ENCODE measurements at places on chromosomes 16 and 17.
A peak's percentile ranks its signal among the peaks of the same experiment; 100 is the strongest.

- no peak for DNase-seq
Observed at GRCh38 chr17:77893144-77894044, 65.1 kb upstream of the TNRC6C start.

GRCh38 chr17:40621578-40621977 lies 26.0 kb downstream of the SMARCE1 start:
- DNase-seq, result no peak

DNA sequence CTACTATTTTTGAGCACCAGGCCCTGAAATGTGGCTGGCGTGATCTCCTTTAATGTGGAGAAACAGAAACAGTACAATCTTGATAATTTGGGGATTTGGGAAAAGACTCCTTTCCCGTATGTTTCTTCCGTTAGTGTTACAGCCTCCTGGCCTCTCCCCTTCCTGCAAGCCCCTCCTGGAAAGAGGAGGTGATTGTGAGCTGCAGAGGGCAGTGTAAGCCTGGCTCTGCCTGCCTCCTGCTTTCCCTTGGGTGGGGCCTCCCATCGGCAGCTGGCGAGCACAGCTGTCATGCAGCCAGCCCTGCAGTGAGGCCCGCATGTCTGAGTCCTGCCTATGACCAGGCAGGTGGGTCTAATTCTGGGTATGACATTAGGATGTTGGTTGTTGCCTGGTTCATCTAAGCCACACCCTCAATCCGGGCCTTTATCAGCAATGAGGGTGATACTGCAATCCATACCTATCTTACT lies 48.7 kb upstream of the WSB1 start:
- DNase-seq, result peak; percentile 27

GRCh38 chr17:57895382-57896060 lies 45.7 kb upstream of the MRPS23 start:
- DNase-seq, result no peak

DNA sequence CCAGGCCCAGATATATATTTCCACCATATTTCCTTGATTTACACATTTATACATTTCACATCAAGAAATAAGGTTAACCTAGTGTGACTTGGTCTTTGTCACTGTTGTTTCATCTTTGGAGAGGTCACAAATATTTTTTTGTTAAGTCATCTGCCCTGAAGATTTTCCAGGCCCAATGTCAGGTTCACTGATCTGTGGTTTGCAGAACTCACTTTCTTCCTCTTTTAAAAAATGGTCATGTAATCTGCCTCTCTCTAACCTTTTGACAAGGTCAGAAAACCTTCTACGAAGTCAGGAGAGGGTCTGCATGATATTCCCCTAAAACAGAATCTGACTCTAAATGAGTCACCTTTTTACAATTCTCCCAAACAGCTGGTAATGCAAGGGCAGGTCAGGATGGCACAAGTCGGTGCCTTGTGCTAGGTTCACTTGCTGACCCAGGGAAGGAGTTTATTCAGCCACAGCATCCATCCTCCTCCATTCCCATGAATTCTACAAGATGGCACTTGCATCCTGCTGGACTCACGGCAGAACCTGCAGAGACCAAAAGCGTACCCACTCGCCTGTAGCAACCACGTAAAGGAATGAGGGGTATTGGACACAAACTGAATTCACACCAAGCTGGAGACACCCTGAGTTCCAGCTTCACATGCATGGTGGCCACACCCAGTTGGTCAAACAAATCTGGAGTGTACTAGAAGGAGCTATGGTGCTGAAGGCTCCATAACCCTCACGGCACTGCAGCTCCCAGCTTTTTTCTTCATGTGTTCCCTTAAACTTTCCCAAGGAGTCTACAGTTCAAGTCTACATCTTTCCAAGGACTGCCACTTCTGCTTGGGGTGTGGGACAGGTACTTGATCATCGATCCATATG lies 1.6 kb upstream of the KIAA0513 start:
- DNase-seq, result no peak

DNA sequence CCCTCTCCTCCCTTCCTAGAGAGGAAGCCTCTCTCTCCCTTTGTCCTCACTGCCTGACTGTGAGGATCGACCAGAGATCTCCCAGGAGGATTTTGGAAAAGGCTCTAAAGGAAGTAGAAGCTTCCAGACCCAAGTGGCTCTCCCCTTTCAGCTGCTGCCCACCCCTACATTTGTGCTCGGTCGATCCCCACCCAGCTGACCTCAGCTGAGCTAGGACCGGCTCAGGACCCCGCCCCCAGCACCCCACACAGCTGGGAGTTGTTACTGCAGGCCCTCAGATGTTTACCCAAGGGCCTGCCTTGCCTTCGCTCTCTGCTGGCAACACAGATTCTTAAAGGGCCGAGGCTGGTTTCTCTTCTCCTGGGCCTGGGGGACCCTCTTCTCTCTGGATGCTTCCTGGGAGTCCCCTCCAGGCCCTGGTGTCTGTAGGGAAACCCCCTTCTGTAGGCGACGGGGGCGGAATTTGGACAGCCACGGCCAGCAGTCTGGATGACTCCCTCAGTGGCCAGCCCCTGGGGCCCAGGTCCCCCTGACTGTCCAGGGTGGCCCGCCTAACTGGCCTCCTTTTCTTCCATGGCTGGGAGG lies 26.9 kb upstream of the TIMP2 start:
- no peak for DNase-seq

DNA sequence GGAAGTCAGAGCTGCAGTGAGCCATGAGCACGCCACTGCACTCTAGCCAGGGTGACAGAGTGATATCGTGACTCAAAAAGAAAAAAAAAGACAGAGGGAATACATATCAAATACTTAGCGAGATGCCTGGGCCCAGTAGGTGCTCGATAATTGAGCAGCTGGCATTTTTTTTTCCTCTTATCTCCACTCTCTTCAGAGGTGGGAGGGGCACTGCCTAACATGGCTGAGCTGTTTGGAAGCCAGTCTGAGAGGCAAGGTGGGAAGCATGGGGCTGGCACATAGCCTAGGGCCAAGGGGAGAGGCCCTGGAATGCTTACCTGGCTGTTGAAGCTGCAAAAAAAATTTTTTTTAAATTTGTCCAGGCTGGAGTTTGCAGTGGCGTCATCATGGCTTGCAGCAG lies 38.4 kb downstream of the HIC1 start:
- no peak for DNase-seq

DNA sequence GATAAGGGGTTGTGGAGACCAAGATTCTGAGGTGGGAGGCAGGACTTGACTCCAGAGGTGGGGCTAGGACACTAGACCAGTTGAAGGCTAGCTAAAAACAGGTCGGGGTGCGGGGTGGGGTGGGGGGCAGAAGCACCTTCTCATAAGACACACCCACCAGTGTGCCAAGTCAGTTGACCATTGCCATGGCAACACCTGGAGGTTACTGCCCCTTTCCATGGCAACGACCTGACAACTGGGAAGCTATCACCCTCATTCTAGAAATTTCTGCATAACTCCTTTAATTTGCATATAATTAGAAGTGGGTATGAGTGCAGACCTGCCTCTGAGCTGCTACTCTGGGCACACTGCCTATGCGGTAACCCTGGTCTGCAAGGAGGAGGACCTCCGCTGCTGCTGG lies 53.9 kb upstream of the ALOX12 start:
- DNase-seq, result no peak

All from stimulated activated CD4-positive, alpha-beta T cell treated with anti-CD3 and anti-CD28 coated beads, Interleukin-4, amount 100 ng/mL, for 1 hour (primary cell).